ENCODE measurements at places on chromosomes 5 and 9.

GRCh38 chr9:2853517-2853916 lies 9.6 kb upstream of the PUM3 start:
- DNase-seq = no peak

- no peak for DNase-seq
Measured at GRCh38 chr5:150464554-150465012, 15.0 kb upstream of the RPS14 start.

DNA sequence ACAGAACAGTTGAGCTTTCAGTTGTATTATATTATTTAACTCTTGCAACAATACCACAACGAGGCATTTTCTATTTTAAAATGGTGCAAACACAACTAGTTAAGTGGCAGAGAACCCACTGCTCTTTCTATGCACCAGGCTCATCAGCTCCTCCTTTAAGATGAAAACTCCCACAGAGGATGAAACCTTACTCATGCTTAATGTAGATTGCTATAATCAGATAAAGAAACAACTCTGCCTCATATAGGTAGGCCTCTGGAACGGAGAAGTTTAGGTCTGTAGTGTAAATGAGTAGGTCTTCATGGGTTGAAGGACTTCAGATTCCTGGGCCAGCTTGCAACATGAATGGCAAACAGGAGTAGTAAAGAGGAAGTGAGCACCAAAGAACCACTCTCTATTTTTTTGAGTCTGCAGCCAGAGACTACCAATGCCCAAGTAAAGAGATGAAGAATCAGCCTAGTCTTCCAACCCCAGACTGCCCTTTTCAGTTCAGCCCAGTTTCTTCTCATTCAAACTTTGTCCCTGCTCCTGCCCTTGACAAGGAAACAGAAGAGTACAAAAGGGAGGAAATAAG lies 33.9 kb downstream of the HACD4 start:
- DNase-seq = no peak

DNA sequence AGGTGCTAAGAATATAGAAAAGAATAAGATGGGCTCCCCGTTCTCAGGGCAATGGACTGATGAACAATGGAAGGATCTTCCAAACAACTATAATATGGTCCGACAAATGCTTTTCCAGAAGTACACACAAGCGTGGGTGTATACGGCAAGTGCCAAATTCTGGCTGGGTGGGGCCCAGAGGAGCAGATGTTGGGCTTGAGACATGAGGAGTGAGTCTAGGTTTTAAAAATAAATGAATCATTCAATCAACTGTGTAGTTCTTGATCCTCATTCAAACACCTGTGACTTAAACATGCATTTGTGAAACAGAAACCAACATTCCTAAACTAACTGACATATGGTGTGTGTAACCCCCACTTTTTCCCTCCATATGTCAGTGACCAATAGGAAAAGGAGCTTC lies 47.9 kb downstream of the MFAP3 start:
- DNase-seq = no peak

- DNase-seq = no peak
Measured at GRCh38 chr5:75496026-75496425, 15.4 kb downstream of the CERT1 start.

DNA sequence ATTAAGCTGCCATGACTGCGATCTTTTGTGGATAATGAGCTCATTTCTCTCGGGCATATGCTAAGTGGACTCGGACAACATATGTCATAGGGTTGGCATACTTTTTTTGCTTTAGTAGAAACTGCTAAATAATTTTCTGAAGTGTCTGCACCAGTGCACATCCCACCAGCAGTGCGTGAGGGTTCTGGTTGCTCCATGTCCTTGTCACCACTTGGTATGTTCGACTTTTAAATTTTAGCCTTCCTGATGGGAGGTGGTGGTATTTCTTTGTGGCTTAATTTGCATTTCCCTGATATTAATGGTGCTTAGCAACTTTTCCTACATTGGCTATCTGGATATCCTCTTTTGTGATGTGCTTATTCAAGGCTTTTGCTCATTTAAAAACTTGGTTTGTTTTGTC lies 57.8 kb upstream of the NRARP start:
- DNase-seq = no peak

GRCh38 chr5:171624396-171624795 lies 161.2 kb upstream of the SMIM23 start:
- no peak for DNase-seq

GRCh38 chr5:117161718-117162335 lies 587.2 kb upstream of the SEMA6A start:
- no peak for DNase-seq

DNA sequence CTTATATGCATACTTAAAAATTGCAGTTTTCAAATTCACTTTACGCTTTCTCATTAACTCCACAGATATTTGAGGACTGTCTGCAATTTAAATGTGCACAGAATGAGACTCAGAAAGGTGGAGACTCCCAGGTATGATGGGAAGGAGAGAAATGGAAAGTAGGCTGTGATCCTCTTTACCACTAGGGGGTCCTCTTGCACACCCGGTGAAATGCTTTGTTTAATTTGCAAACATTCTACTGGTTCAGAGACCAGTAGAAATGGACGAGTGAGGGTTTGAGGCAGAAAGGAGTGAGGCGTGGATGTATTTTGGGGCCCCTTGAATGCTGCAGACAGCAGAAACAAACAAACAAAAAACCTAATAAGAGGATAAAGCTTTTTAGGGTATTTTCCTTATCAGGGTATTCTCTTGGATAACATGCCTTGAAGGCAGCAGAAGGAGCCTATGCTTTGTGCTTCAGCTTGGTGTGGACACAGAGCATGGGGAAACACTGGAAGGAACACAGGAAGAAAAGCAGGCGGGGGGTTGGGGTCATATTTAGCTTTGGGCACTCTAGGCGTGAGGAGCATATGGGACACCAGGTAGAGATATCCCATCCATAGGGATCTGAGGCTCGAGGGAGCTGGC lies 410.1 kb downstream of the DMRT2 start:
- no peak for DNase-seq

- no peak for DNase-seq
Measured at GRCh38 chr9:96515621-96516470, 65.9 kb downstream of the HABP4 start.

GRCh38 chr5:29769474-29769873 lies 1424.0 kb upstream of the CDH6 start:
- no peak for DNase-seq

DNA sequence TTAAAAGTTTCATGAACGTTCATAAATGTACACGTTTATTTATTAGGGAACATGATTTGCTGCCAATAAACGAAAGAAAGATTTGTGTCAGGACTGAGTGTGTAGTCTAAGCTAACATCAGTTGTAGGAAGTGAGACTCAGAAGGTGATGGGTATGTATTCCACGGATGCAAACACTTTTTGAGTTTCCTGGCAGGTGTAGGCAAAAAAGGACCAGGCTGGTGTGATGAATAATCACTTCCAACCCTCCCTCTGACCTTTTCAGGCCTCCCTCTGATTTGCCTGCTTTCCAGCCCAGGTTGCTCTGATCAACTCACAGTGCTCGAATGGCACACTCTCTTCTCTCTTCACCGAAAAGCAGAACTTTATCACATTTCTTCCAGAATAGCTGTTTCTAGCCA lies 51.8 kb downstream of the BASP1 start:
- DNase-seq = no peak

GRCh38 chr5:125401724-125402622 lies 655.5 kb upstream of the ZNF608 start:
- no peak for DNase-seq

DNA sequence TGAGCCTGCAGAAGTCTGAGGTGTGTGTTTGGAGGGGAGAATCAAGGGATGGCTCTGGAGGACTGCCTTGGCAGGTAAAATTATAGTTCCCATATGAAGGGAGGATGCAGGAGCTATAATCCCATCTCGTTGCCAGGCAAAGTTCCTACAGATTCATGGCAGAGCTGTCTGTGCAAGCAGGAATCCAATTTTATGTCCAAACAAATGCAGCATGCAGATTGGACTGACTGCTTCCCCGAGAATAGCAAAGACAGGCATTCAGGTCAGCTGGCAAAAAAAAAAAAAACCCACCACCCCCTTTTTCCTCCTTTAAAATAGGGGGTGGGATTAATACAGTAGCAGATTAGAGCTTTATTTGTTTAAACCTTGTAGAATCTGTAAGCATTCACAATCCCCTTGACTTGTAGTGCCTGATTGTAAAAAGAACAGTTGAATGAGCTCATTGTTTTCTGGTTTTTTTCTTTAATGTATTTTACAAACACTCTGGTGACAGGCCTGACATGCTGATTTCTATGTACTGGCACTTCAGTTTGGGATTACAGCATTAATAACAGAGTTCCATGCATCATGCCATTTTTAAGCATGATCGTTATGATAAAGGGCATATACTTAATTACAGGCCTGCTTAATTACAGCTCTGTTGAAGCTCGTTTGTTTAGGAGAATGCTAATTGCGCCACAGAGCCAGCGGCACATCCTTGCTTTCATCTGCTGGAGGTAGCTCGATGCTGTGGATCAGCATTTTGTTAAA lies 141.4 kb upstream of the LMX1B start:
- no peak for DNase-seq

DNA sequence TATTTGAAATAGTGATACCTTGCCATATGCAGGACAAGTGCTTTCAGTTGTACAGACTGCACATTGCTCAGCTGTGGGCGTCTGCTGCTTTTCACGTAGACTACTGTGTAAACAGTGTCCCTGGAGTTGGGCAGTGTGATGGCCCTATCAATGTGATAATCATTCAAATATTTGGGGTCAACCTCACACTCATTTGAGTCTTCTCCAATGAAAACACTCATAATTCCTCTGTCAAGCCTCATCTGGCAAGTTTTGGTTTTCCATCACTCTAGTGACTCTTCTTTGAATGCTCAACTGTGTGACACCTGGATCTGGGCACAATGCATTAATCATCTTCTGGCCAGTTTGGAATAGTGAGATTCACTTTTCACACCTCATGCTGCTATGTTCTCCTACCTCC lies 64.4 kb downstream of the UGCG start:
- DNase-seq = no peak

DNA sequence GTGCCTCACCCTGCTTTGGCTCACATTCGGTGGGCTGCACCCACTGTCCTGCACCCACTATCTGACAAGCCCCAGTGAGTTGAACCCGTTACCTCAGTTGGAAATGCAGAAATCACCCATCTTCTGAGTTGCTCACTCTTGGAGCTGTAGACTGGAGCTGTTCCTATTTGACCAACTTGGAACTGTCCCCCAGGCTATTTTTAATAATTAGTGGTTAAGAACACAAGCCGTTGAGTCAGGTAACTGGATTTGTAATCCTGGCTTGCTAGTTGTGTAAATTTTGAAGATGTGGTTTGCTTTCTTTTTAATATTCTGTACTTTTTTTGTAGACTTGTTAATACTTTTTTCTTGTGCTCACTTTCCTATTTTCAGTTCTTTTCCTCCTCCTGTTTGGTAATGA lies 81.2 kb downstream of the CNTLN start:
- no peak for DNase-seq

DNA sequence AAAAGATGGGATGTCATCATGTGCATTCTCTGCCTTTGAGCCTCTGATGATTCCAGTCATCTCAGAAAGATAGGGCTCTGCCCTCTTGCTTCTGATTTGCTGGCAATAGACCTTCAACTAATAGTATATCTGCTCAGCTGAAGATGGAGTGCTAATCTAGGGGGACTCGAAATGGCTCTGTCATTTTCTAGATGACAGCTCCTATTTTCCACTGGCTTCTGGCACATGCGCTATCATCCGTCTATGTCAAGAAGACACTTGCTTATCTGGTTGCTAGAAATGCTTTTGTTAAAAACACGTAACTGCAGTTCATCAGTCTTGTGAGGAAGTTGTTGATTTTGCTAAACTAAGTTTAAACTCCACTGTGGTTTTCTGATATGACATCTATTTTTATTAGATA lies 265.5 kb upstream of the ZNF608 start:
- DNase-seq = no peak

- no peak for DNase-seq
Measured at GRCh38 chr9:129256959-129257713, 79.1 kb upstream of the IER5L start.

DNA sequence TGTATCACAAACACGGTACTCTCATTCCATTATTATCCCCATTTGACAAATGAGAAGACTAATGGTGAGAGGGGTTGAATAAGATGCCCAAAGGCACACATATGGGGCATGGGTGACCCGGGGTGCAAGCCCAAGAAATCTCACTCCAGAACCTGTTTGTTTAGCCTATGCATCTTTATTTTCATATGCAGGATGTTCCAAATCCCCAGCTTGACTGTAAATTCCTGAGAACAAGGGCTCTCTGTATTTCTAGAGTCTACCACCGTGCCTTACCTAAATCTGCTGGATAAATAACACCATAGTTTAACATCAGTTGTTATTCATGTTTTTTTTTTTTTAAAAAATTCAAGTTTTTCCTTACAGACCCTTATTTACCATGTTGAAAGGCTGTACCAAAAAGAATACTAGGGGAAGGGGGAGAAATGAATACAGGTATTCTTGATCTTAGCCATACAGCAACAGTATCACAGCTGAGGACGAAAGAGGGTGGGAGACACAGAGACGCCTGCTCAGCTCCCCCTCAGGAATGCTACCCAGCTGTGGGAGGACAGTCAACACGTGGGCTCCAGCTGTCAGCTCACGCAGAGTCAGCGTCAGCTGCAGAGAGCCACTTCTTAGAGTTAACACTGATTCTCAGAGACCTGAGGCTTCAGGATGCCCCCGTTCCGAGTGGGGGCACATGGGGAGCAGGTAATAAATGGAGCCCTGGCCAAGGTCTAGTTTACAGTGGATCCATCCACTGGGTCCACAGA lies 86.6 kb downstream of the MED27 start:
- DNase-seq = no peak

GRCh38 chr9:113309204-113309813 lies 6.1 kb upstream of the RNF183 start:
- no peak for DNase-seq

DNA sequence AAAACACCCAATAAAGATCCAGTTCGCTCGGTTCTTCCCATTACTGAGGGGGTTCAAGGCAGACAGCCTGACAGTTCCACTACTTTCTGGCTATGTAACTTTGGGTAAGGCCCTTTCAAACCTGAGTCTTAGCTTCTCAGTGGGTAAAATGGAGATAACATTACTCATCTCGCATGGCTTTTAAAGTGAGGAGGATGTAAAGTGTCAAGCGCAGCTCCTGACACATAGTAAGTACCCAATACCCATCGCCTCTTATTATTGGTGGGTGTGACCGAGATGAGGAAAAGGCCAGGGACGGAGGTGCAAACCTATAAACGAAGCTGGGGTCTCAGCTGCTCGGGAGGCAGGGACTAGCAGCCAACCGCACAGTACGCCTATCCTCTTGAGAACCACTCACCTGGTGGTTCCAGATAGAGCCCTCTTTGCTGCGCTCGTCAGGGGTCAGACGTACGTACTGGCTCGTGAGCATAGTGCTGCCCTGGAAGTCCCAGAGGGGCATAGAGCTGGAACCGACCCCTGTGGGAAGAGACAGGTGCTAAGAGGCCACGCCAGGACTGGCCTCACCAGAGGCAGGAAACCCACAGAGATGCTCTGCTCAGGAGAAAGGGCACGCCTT lies 584 bp downstream of the LMAN2 start:
- DNase-seq = no peak

DNA sequence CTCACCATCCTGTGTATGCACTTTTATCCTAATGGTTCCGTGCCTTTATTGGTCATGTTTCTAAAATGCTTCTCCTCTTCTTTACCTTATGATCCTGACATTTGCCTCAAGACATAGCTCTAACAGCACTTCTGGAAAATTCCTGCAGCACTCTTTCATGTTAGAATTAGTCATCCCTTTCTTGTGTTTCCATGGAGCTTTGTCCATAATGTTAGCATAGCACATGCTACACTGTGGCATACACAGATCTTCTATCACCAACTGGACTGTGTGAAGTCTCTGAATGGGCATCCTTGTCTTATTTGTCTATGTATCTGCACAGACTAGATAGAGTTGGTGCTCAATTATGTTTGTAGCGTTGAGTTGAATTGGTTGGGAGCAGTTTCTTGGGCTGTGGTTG lies 2.0 kb downstream of the SCGB3A2 start:
- no peak for DNase-seq

Measured in esophagus squamous epithelium (tissue), 5 donors.